ENCODE measurements at places on chromosomes 6 and 20. TPM values are rescaled to one million over a fixed set of nuclear protein-coding genes. Genes with fewer than 3 reads are reported as not detected.

MOXD1 gene
- 22.6 TPM for total RNA-seq

TRIM15 gene
- not detected for total RNA-seq

CYB5R4 gene
- 25.8 TPM for total RNA-seq

PRR18 gene
- not detected for total RNA-seq

TRERF1 gene
- total RNA-seq = 4.0 TPM

FKBP1C gene
- total RNA-seq = 0.17 TPM

MEP1A gene
- total RNA-seq = not detected

SLC32A1 gene
- total RNA-seq = not detected

FAM162B gene
- total RNA-seq = not detected

DLGAP4 gene
- 17.2 TPM for total RNA-seq

BTN3A1 gene
- total RNA-seq = 10.8 TPM

RWDD1 gene
- total RNA-seq = 46.8 TPM

RBM24 gene
- total RNA-seq = 60.7 TPM

STX11 gene
- total RNA-seq = 4.8 TPM

BMP6 gene
- total RNA-seq = 0.06 TPM

ATP6V1G2 gene
- 3.3 TPM for total RNA-seq
